Spinal cord (tissue), 10 donors: ENCODE measurements at places on chromosomes 12 and 14. TPM values are rescaled to one million over a fixed set of nuclear protein-coding genes. Genes with fewer than 3 reads are reported as not detected.

Gene ASIC1
- 134 TPM for polyA plus RNA-seq

Gene SRRM4
- 22.6 TPM for polyA plus RNA-seq

Gene PITPNM2
- 18.0 TPM for polyA plus RNA-seq

Gene TOMM20L
- polyA plus RNA-seq: 1.3 TPM

Gene PLEKHA5
- polyA plus RNA-seq: 46.3 TPM

Gene KRT73
- not detected for polyA plus RNA-seq

Gene KCNK13
- polyA plus RNA-seq: 1.8 TPM

Gene IFI27
- 36.8 TPM for polyA plus RNA-seq

Gene GARIN6
- polyA plus RNA-seq: not detected

Gene FOXG1
- not detected for polyA plus RNA-seq

Gene TCL1B
- polyA plus RNA-seq: not detected

Gene TAS2R14
- 4.6 TPM for polyA plus RNA-seq

Gene AKAP6
- polyA plus RNA-seq: 42.6 TPM

Gene BATF
- polyA plus RNA-seq: 0.27 TPM

Gene HIP1R
- 71.4 TPM for polyA plus RNA-seq

Gene TSHR
- polyA plus RNA-seq: 5.8 TPM

Gene FOXM1
- polyA plus RNA-seq: 28.8 TPM

Gene LTB4R2
- 3.3 TPM for polyA plus RNA-seq

Gene GPR84
- 0.41 TPM for polyA plus RNA-seq

Gene KRT8
- 1.7 TPM for polyA plus RNA-seq

Gene BMP4
- polyA plus RNA-seq: 8.4 TPM

Gene CPNE8
- 13.5 TPM for polyA plus RNA-seq

Gene DPPA3
- polyA plus RNA-seq: not detected

Gene TMEM119
- polyA plus RNA-seq: 12.0 TPM

Gene TAS2R20
- polyA plus RNA-seq: 2.6 TPM

Gene TBX3
- polyA plus RNA-seq: 8.6 TPM

Gene DTX3
- polyA plus RNA-seq: 144 TPM

Gene SLC6A12
- polyA plus RNA-seq: 17.6 TPM

Gene MMP19
- 0.74 TPM for polyA plus RNA-seq

Gene ZDHHC22
- polyA plus RNA-seq: 47.3 TPM

Gene NDUFA9
- 77.0 TPM for polyA plus RNA-seq

Gene ATP2B1
- polyA plus RNA-seq: 88.8 TPM

Gene GIT2
- 41.5 TPM for polyA plus RNA-seq

Gene ANKRD33
- 0.21 TPM for polyA plus RNA-seq
